Mesenteric fat pad (tissue), 1 donor: ENCODE measurements at places on chromosomes 6 and 20. TPM values are rescaled to one million over a fixed set of nuclear protein-coding genes. Genes with fewer than 3 reads are reported as not detected.

- no peak for DNase-seq
These were observed 313.6 kb downstream of the ALDH8A1 start for GRCh38 chr6:134636186-134636799.

The KHDRBS2 gene
- not detected for total RNA-seq

- no peak for DNase-seq
These were observed 48.3 kb downstream of the ZDHHC14 start for GRCh38 chr6:157429248-157429647.

DNA sequence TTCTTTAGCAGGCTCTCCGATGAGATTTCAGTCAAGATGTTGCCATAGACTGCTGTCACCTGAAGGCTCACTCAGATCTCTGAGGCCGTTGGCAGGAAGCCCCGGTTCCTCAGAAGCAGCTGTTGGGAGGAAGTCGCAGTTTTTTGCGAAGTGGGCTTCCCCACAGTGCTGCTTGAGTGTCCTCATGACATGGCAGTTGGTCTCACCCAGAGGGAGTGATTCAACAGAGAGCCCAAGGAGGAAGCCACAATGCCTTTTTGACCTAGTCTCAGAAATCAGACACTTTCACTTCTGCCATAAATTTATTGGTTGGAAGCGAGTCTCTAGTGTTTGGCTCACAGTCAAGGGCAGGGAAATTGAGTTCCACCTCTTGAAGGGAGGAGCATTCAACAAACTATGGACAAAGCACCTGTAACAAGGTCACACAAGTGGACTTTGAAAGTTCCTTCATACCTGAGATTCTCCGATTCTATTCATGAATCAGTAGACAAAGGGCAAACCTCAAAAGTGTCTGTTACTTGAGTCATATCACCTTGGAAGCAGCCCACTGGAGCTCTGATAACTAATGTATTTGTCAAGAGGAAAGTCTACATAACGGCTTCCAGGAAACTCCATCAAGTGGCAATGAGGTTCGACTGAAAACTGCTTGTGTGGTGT lies 208.3 kb downstream of the TASP1 start:
- DNase-seq = no peak

The MRAP2 gene
- 0.16 TPM for total RNA-seq

The DSP gene
- 4.0 TPM for total RNA-seq

The RAET1E gene
- total RNA-seq = 0.29 TPM

DNA sequence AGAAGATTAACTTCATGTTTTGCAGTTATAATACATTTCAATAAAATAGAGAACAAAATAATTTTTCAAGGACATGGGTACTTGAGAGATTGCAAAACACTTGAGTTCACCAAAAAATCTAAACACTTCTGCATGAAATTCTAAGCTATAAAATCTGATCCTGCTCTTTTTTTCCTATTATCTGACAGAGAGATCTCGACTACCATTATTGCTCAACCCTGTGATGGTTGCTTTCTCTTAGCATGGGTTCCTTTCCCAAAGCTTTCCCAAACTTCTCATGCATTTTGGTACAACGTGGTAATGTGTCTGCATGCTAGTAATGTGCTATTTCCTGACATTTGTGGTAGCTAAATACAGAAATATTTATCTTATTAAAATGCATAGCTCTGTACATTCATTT lies 1243.1 kb upstream of the ADGRB3 start:
- DNase-seq = no peak
